ENCODE measurements at places on chromosomes 12 and 14. TPM values are rescaled to one million over a fixed set of nuclear protein-coding genes. Genes with fewer than 3 reads are reported as not detected.

Gene ENDOU
- total RNA-seq: not detected

Gene KITLG
- 13.0 TPM for total RNA-seq

Gene SMIM10L1
- total RNA-seq: 10.1 TPM

Gene PSME2
- 346 TPM for total RNA-seq

Gene SYCP3
- not detected for total RNA-seq

Gene GSKIP
- total RNA-seq: 52.9 TPM

Gene DEGS2
- 0.02 TPM for total RNA-seq

Gene NEDD8
- 314 TPM for total RNA-seq

DNA sequence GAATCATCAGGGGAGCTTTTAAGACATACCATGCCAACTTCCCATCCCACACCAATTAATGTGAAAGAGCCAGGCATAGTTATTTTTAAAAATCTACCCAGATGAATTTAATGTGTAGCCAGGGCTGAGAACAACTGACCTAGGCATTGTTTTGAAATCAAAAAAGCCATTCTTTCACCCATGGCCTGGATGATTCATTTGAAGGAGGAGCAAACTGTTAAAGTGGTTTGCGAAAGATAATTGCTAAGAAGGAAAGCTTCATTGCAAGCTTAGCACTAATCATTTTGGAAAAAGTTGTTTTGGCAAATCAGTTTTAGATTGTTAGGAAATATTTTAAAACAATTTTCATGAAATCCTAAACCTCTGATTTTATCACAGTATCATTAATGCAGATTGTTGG is 2.1 kb upstream of the GTSF1 start:
- no peak for DNase-seq

DNA sequence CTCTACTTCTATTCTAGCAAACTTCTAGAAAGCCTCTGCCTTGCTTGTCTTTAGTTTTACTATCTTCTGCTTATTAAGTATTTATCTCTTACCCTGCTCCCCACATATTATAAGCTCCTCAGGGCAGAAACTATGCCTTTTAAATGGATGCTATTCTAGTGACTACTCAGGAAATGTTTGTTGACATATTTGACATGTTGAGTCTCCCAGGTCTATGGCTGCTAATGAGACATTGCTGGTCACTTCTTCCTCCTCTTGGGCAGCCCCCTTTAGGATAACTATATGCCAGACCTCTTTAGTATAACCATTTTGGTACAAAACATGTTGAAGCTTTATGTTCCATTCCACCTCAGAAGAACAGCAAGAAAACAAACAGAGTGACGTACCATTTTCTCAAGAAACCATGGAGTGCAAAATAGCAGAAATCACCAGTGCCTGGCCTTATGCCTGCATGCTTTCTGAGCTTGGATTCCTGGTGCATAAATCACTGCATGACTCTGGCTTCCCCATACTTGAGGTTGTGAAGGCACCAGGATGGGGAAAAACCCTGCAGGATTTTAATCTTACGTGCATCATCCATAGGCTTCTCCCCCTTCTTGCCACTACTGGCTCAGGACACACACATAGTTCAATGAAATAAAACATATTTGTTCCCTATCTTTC is 202.6 kb downstream of the TMX1 start:
- DNase-seq: peak; percentile 52

GRCh38 chr12:53571295-53571694 is 54.9 kb downstream of the ATF7 start:
- DNase-seq: no peak

GRCh38 chr12:131583090-131583712 is 127.7 kb upstream of the SFSWAP start:
- DNase-seq: no peak

DNA sequence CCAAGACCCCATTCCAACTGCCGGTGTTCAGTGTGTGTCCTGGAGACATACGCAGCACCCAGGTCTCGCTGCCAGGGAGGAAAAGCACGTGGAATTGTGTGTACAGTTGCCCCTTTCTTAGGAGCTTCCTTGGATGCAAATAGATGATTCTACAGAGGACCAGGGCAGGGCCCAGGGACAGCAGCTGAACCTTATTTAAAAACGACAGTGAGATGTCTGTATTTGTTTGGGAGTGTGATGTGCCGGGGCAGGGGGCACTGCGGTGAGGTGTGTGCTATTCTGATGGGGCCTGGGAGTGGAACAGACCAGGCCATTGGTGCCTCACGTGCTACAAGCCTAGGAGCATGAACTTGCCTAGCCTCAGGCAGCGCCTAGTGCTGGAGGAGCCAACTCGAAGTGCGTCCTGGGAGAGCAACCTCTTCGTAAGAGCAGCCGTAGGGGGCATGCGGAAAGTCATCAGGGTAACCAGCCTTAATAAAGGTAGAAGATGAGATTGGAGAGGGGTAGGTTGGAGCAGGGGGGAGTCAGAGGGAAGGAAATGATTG is 98.3 kb upstream of the ESRRB start:
- DNase-seq: no peak

DNA sequence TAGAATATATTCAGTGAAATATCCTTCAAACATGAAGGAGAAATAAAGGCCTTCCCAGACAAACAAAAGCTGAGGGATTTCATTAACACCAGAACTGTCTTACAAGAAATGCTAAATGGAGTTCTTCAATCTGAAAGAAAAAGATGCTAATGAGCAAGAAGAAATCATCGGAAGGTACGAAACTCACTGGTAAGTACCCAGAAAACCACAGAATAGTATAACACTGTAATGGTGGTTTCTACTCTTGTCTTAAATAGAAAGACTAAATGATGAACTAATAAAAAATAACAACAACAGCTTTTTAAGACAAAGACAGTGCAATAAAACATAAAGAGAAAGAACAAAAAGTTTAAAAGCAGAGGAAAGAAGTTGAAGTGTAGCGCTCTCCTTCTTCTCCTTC is 18.7 kb upstream of the RNF212B start:
- no peak for DNase-seq

DNA sequence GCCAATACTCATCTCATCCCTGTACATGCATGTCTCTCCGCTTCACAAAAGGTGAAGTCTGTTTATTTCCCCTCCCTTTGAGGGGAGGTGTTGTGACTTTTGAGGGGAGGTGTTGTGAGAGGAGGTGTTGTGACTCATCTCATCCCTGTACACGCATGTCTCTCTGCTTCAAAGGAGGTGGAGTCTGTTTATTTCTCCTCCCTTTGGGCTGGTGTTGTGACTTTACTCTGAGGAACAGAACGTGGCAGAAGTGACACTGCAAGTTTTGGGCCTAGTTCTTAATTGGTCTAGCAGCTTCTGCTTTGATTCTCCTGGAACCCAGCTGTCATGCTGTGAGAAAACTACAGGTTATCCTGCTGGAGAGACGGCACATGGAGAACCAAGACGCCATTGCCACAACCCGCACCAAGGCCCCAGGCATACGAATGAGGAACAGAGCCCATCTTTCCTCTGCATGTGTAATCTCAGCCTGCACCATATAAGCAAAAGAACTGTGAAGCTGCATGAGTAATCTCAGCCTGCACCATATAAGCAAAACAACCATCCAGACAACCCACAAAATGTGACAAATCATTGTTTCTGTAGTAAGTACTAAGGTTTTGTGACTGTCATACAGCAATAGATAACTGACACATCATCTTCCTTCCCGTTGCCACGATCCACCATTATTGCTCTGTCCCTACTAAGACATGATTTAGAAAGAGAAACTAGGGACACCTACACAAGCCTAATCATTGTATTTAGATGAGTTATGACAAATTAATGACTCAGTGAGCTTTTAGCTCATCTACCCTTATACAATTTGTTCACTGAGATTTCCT is 30.0 kb downstream of the GALNT4 start:
- no peak for DNase-seq

GRCh38 chr12:24899503-24900075 is 49.3 kb downstream of the BCAT1 start:
- DNase-seq: no peak

GRCh38 chr12:51323966-51324895 is at the start of gene BIN2:
Gene BIN2, minus strand, starts transcription at chr12:51324174. Its CDS starts 72 bp downstream, at chr12:51324102.
- no peak for DNase-seq

GRCh38 chr14:69711881-69712560 is 54.9 kb upstream of the SRSF5 start:
- no peak for DNase-seq

DNA sequence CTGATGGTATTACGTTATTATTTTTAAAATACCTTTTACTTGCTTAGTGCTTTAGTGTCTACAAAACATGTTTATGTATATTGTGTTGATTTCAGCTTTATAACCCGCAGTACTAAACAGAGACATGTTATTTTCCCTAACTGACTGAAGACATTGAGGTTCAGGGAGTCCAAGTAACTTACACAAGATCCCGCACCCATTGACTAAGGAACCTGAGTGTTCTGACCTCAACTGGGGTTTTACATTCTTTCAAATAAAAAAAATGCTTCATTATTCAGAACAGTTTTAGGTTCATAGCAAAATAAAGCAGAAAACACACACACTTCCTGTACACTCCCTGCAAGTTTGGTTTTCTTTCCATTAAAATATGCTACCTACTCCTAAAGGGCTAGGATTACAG is 60.4 kb upstream of the METAP2 start:
- peak; percentile 10 for DNase-seq

DNA sequence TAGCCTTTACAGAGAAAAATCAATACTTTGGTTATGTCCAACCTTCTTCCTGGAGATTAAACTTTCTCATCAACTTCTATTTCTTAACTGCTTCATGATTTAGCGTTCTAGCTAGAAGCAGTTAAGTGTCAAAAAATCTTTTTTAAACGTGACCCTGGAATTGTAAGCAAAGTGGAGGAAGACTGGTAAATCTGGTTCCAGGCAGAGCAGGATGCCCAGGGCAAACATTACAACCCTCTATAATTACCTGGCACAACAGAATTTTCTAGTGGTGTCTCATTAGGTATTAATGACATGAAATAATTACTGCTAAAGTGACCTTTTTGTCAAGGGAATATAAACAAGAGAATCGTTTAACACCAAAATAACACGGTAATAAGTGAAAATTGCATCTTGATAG is 320.8 kb downstream of the MED13L start:
- no peak for DNase-seq
